ENCODE measurements at places on chromosomes 7 and 10. TPM values are rescaled to one million over a fixed set of nuclear protein-coding genes. Genes with fewer than 3 reads are reported as not detected.

GRCh38 chr7:116679500-116679899 lies 7.5 kb downstream of the MET start:
- H3K36me3 ChIP-seq, result no peaks in the 10 kb centered on the region
- H3K27me3 ChIP-seq, result no peaks in the 10 kb centered on the region
- H3K27ac ChIP-seq, result no peak overlapping the region

GRCh38 chr7:15554081-15554480 lies 7.7 kb downstream of the AGMO start:
- H3K4me1 ChIP-seq, result peaks cover 5% of the 10 kb centered on the region
- no peak overlapping the region for H3K4me3 ChIP-seq
- H3K27me3 ChIP-seq, result no peaks in the 10 kb centered on the region
- DNase-seq, result no peak
- no peaks in the 10 kb centered on the region for H3K36me3 ChIP-seq

DNA sequence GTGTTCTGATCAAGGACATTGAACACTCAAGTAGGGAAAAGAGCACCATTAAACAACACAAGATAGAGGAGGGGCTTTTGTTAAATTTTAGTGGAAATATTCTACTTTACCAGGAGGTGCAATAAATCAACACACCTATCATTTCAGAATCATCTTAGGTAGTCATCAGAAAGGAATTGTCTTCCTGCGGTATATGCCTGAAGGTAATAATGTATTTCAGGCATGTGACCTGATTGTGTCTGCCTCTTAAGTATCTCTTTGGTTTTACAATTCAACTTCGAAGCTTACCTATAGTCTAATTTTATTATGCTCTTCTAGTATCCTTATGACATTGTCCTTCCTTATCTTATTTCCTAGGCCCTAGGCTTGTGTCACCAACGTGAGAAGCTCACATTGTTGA lies 58.6 kb upstream of the LAMB4 start:
- no peaks in the 10 kb centered on the region for H3K4me1 ChIP-seq
- no peak for DNase-seq
- H3K4me3 ChIP-seq, result no peak overlapping the region

GDF10 gene
- not detected for total RNA-seq

STAM gene
- total RNA-seq, result 59.1 TPM

ZNF438 gene
- total RNA-seq, result 0.58 TPM

TUBGCP2 gene
- 92.2 TPM for total RNA-seq
